NCI-H2171 treated with DMSO at 0.1 percent for 48 hours (cell line): ENCODE measurements at places on chromosomes 16 and 17.

DNA sequence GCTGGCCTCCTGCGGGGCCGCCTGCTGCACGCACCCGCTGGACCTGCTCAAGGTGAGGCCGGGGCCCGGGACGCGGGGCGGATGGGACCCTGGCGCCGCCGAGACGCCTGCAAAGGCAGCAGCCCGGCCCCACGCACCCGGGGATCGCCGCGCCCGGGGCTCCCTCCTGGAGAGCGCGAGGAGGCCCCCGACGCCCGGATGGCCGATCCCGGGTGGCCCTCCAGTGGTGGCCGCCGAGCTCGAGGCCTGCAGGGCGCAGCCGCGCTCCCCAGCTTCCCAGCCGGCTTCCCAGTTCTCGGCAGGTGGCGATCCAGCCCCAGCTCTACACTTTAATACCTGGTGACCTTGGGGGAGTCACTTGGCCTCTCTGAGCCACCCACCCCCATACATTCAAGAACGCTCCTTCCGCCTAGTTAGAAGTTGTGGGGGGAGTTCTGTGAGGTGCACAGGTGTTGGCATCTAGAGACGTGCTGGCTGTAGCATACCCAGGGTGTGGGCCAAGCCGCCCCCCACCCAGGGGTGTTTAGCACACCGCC lies 452 bp downstream of the SLC25A10 start:
- peak; percentile 54 for DNase-seq

- DNase-seq = no peak
These were observed 68.5 kb upstream of the RPL38 start for GRCh38 chr17:74134991-74135390.

GRCh38 chr17:10875430-10875851 lies 37.6 kb upstream of the PIRT start:
- DNase-seq = no peak

DNA sequence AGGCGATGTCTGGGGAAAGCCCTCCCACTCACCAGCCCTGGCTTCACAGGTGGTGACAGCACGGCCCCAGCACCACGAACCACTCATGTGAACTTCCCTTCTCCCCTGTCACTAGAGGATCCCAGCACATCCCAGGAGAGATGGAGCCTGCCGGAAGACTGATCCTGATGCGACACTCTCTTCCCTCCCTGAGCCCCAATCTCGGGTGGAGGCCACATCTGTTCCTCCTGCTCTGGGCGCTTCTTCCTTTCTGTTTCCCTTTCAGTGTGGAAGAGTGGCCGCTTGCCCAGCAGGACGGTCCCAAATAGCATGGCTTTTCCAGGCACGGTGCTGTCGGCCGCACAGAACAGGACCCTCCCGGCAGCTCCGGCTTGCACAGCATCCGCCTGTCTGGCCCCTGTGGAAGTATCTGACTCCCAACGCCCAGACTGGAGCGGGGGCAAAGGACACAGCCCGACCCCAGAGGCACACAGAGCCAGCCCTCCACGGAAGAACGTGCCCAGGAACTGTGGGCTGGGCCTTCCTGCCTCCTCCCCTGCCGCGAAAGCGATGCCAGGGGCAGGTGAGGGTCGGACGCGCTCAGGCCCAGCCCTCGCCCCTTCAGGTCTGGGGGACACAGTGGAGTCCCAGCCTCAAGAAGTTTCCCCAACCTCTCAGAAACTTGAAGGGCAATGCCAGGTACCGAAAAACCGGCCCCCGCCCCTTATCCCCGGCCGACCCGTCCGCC lies 37.6 kb downstream of the CBFA2T3 start:
- DNase-seq = peak; percentile 38

DNA sequence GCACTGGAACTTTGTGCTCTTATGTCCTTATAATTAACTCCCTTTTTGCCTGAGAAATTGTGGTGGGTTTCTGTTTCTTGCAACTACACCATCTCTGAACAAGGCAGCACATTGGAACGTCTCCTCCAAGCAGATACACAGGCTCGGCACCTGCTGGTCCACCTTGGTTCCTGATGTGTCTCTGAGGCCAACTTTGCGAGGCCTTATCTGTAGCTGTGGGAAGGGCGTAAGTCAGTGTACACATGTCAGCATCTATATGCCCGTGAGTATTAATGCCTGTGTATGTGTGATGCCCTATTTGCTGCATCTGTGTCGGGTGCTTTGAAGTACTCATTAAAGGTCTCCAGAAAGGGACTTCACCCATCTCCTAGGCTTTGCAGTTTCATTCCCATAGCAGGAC lies 17.5 kb downstream of the GP2 start:
- no peak for DNase-seq

GRCh38 chr16:2779151-2779920 lies 2.3 kb upstream of the ELOB start:
- DNase-seq = no peak

- peak; percentile 29 for DNase-seq
These were observed 2.8 kb downstream of the RAPGEFL1 start for GRCh38 chr17:40179923-40180659.

DNA sequence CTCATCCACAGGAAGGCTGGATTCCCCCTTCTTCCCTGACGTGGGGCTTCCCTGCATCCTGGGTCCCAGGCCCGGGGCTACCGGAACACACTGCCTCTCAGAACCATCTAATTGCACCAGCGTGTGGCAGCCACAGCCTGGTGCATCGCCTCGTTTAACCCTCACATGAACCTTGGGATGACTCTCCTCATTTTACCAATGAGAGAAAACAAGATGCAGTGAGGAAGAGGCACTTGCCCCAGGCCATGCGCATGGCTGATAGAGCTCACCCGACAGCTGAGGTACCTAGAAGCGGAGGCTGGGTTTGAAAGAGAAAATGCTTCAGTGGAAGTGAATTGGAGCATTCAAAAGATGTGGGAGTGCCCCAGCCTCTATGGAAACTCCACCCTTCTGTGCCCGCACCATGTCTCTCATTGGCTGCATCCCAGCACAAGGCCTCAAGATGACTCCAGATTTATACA lies 162.3 kb downstream of the KATNIP start:
- DNase-seq = no peak

DNA sequence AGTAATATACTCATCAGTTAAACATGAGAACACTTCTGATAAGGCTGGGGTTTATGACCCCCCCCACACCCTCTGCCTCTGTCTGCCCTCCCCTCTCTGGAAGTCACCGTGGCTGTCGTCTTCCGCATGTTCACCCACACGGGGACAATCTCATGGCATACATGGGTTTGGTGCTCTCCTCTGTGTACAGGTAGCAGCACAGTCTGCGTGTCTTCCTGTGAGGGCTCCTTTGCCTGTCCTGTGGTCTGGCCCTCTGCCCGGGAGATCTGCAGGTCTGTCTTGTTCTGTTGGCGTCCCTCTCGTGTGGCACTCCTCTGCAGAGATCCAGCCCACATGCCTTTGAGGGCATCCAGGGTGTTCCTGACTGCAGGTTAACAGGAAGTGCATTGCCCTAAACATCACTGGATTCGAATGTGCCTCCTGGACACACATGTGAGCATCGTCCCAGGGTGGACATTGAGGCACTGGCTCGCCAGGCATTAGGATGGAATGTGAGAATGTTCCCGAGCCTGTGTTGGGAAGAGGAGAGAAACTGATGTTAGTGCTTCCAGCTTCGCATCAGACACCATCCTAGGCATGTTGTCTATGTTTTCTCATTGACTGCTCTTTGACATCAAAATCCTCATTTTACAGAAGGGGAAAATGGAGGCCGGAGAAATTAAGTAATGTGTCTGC lies 54.5 kb downstream of the NKD1 start:
- no peak for DNase-seq

DNA sequence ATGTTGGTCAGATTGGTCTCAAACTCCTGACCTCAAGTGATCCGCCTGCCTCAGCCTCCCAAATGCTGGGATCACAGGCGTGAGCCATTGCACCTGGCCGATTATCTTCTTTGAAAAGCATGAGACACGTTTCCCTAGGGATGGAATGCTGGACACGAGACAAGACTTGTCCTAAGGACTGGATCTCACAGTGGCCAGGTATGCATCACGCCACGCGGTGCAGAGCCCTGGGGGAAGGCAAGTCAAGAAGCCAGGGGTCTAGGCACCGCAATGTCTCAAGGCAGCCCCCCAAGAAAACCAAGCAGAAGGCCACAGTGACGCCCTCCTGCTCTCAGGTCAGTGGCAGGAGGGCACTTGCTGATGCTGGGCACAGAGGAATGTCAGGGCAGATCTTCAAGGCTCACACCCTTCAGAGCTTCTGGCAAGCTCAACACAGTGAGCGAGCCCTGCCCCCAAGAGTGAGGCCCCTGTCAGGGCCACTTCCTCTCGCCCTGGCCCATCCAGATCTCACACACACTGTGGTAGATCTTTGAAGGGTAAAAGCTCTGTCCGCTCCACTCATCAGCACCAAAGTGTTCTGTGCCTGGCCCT lies 134.7 kb downstream of the ZNF778 start:
- no peak for DNase-seq

DNA sequence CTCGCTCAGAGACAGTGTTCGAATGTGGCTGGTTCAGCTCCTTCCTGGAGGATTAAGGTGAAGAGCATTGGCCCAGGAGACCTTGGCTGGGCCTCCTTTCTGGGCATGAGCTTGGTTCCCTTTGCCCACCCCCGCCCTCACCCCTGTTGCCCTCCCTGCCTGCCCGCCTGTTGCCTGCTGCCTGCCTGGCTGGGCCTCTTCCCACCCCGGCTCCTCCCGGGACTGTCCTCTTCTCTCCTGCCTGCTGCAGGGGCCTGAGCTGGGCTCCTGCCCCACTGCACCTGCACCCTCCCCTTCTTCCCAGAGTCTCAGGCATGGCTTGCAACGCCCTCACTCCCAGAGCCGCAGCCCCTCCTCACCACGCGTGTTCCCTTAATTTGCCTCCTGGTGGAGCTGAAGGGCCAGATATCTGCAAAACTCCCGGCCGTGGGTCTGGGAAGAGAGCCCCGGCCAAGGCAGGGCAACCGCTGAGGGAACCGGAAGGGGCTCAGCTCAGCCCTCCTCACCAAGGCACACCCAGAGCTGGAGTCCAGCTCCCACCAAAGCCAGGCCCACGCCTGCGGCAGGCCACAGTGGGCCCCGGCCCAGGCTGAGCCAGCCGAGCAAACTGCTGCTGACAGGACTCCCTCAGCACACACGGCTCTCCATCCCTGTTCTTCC lies 31.2 kb downstream of the MNT start:
- no peak for DNase-seq

DNA sequence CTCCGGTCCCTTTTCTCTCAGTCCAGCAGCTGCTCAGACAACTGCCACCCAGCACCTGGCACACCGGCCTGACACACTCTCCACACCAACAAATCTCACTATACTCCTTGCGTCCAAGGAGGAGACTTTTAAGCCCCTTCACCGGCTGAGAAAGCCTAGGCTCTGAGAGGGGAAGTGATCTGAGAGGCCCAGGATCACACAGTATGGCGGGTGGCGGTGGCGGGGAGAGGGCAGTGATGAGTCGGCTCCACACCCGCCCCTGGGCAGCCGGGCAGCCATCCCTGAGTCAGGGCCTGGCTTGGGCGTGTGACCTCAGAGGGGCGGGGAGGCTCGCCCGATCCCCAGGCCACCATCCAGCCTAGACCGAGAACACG lies 569 bp downstream of the FLII start:
- DNase-seq = peak; percentile 10

- peak; percentile 62 for DNase-seq
These were observed 2.0 kb downstream of the MAF start for GRCh38 chr16:79598348-79599181.

DNA sequence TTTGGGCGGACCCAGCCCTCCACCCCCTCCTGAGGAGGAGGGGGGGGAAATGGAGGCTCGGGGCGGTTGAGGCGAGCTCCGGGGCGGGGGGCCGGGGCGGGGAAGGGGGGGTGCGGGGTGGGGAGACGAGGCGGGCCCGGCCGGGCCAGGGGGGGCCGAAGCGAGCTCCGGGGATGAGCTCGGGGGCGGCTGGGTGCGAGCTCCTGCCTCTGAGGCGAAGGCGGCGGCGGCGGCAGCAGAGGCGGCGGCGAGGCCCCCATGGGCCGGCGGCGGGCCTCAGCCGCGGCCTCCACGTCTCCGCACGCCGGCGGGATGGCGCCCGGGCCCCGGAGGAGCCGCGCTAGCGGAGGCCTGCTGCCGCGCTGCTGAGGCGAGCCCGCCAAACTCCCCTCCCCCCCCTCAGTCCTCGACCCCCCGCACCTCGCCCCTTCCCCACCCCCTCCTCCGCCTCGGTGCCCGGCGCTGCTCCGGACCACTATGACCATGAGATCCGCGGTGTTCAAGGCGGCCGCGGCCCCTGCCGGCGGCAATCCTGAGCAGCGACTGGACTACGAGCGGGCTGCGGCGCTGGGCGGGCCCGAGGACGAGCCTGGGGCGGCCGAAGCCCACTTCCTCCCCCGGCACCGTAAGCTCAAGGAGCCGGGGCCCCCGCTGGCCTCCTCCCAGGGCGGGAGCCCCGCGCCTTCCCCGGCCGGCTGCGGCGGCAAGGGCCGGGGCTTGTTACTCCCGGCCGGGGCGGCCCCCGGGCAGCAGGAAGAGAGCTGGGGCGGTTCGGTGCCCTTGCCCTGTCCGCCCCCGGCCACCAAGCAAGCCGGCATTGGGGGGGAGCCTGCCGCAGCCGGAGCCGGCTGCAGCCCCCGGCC lies 596 bp downstream of the MSL1 start:
- no peak for DNase-seq

- DNase-seq = no peak
These were observed 24.6 kb upstream of the RPH3AL start for GRCh38 chr17:376936-377863.

- DNase-seq = peak; percentile 13
These were observed 45.8 kb upstream of the GSE1 start for GRCh38 chr16:85567101-85567866.

- DNase-seq = no peak
These were observed 45.1 kb downstream of the WDR45B start for GRCh38 chr17:82602986-82603710.

GRCh38 chr17:7606280-7606679 lies 8.4 kb downstream of the FXR2 start:
- DNase-seq = peak; percentile 5

- no peak for DNase-seq
These were observed 109.9 kb downstream of the IRX5 start for GRCh38 chr16:55040366-55041086.

DNA sequence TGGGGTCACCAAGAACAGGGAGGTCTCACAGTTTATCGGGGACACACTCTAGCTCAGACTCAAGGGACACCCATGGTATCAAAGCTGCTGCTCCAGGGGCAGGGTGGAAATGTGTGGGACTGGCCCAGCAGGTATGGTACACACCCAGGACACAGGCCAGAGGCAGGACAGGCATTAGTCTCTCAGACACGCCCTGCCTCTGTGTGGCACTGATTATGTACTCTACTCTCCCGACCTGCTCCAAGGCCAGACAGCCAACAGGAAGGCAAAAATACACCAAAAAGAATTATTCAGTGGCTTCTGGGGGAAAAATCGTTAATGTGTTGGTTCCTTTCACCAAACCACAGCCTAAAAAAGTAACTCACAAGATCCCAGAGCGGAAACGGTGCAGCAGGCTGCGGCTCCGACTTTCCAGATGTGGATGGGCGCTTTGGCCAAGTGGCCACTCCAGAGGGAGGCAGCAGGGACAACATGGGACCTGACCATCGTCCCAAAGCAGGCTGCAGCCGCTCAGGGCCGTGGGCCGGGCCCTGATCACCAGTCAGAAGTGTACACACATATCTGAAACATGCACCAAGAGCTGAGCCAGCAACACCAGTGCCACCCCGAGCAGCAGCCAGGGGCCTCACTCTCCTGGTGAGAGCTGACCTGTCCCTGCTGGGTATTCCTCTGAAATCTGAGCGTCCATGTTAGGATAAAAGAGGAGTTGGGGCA lies 1.0 kb upstream of the SIRT7 start:
- no peak for DNase-seq
